ENCODE measurements at places on chromosomes 12 and 14.

- DNase-seq, result no peak
Measured at GRCh38 chr12:4279198-4279690, 5.7 kb downstream of the CCND2 start.

GRCh38 chr14:73500360-73500759 lies 9.6 kb downstream of the RIOX1 start:
- DNase-seq, result no peak

GRCh38 chr12:12167847-12168246 lies 97.1 kb downstream of the BCL2L14 start:
- DNase-seq, result no peak

DNA sequence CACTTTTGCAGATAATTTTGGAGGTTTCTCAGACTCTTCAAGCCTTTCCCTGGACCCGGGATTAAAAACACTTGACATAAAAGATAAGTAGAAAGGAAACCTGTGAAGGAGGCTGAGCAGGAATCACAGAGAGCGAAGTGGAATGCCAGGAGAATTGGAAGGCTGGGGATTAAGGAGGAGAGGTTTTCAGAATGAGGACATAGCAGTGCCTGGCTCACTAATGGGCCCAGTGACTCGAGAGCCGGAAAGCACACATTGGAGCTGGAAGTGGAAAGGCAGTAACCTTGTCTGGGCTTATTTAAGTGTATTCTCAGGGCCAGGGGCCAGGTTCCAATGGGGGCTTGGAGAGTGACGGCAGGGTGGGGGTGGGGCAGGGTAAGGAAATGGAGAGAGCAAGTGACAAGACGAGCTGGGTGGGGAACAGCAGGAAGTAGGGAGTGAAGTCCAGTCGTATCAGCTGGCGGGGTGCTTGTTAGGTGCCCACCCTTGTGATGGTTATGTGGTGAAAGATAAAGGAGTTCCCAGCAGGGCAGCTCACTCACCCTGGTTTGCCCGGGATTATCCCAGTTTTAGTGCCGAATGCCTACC lies 13.1 kb downstream of the EVL start:
- DNase-seq, result no peak

DNA sequence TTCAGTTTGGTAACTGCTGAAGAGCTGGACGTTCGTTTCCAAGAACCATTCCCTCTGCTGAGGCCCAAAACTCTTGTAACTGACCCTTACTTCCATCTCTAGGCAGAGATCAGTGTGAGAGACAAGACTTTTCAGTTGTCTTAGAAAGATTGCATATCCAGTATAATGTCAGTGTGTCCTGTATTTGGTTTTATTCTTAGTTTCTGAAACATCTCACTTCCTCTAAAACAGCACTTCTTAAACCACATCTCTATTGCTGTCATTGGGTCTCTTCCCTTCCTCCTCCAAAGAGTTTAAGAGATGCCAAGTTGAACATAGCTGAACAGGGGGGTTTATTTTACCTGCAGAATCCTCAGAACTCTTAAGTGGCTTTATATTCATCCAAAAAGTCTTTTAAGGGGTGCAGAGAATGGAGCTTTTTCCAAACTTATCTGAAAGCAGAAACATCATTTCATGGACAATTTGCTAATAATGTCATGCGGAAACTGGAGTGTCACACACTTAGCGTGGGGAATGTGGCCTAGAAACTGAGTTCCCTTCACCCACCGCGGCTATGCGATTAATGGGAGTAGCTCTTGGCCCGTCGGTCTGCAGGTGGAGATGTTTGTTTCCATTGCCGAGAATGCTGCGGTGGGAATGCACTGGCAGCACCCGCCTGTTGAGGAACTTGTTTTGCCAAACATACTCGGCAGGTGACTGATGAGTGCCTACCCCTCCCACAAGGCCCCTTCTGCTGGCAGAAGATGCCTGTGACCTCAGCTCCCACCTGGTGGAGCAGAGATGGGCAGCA lies 148.2 kb downstream of the ADGRD1 start:
- DNase-seq, result no peak

DNA sequence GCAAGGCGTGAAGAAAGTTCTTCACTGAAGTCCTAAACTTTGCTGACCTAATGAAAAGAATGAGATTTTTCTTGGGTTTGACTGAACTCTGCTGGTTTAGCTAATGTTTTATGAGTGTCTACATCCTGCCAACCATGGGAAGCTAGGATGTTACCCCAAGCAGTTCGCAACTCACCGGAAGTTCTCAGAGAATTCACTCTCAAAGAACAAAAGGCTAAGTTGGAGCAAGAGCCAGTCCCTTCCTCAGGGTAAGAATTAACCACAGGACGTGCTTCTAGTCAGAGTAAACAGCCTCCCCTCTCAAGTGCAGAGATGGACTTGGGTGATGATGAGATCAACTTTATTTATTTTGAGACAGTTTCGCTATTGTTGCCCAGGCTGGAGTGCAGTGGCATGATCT lies 37.3 kb downstream of the TCHP start:
- no peak for DNase-seq

DNA sequence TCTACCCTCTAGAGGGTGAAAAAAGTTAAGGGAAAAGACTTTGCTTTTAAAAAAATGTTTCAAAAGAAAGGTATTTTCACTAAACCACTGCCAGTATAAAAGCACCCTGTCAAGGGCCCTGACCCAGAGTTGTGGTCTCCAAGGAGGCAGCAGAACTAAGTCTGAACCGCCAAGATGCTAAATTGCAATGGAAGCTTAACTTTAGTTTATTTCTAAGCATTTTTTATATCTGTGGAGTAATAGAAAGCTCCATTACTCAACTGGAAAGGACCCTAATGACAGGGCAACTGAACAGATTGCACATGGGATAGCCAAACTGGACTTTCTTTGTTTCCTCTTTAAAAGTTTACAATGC lies 379.8 kb downstream of the NAV3 start:
- no peak for DNase-seq

DNA sequence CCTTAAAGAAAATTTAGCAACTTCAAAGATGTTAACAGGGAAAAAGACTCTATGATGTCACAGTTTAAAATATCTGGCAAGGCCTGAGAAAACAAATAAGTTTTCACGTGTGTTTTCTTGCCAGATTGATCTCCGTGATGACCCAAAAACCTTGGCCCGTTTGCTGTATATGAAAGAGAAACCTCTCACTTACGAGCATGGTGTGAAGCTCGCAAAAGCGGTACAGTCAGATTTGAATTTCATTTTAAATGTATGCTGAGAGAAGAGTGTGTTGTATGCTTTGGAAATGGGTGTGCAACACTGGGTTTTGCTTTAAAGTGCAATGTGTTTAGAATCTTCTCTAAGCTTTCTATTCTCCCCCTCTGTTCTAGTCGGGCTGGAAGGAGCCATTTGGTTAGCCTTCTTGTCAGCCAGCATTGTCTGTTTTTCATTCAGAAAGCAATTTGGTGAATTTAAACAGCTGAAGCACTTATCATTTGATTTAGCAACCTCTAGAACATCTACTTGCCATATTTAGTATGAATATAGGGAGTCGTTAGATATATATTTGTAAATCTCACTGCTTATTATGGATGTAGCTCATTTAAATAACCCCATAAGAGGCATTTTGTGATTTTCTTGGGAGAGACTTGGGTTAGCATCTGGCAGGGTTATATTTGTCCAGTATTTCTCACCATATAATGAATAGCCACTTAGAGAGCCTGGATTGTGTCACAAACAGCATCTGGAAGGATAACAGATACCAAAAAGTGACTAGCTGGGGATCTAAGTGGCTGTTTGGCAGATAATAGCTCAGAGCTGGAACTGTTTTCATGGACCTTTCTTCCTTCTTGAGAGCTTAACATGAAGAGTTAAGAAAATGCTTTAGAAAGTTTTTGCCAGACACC lies 35.5 kb downstream of the GPHB5 start:
- DNase-seq, result no peak

GRCh38 chr14:54580933-54581332 lies 14.0 kb downstream of the SAMD4A start:
- DNase-seq, result no peak

GRCh38 chr12:67147030-67147429 lies 122.1 kb upstream of the CAND1 start:
- no peak for DNase-seq

- no peak for DNase-seq
Measured at GRCh38 chr12:128583453-128583852, 240.3 kb downstream of the SLC15A4 start.

DNA sequence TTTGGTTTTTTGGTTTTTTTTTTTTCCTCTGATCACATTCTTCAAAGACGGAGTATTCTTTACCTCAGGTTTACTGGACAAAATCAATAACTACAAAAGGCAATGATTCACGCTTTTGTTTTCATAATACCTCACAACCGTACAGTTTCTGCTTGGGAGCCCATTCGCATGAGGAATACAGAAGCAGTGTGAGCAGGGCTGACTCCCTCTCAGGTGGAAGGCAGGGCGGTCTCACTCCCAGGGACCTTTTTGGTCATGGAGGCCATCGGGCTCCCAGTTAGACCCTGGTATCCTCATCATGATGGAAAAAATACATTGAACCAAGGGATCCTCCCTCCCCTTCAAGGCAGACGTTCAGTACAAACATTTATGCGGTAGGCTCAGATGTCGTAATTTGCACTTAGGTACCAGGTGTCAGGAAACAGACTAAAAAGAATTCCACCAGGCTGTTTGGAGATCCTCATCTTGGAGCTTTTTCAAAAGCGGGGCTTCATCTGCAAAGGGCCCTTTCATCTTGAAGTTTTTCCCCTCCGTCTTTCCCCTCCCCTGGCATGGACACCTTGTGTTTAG lies 19.0 kb upstream of the TIGAR start:
- no peak for DNase-seq

- no peak for DNase-seq
Measured at GRCh38 chr14:100135073-100135472, 24.4 kb downstream of the DEGS2 start.

DNA sequence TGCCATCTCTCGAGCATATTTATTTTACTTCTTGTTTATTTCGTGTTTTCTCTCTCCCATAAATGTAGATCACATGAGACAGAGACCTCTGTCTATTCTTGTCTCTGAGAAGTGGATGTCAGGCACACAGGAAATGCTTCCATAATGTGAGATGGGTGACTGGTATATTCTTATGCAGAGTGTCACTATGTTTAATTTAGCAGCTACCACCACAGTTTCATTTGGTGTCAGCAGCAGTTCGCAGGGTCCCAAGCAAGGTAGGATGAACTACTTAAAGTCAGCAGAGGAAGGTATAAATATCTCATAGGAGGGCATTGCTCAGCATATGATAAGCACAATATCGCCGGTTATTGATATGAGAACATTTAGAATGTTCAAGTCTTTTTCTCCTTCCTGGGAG lies 180.9 kb upstream of the CNTN1 start:
- DNase-seq, result no peak
